ENCODE measurements at places on chromosomes 6 and 20.

GRCh38 chr20:59984541-59984940 lies 26.3 kb downstream of the CDH26 start:
- no peak for ATAC-seq

DNA sequence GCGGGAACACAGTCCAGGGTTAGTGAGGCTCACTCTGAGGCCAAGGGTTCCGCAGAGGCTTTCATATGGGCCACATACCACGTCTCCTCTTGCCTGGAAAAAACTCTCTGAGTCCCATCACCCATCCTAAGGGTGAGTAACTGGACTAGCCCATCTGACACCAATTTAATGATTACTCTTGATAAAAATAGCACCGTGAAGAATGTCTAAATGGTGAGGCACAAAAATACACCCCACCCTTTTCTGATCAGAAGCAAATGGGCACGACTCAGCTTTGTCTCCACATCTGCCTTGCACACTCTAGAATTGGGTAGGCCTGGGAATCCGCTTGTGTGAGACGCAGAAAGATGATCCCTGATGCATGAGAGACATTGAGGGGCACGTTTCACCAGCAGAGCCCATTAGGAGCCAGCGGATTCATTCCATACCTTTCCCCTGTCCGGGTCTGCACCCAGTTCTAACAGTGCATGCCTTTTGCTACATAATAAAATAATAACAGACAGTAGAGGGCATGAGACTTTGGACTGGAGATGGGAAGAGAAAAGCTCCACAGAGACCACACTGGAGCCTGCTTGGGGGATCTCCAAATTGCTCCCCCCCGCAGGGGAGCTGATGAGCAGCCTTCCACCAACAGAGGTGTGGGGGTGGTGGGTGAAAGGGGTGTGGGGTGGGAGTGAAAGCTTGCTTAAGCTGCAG lies 110.0 kb upstream of the KCNK16 start:
- ATAC-seq = no peak

GRCh38 chr6:108588586-108588985 lies 27.9 kb downstream of the FOXO3 start:
- no peak for ATAC-seq

- ATAC-seq = no peak
Observed at GRCh38 chr6:136662347-136663237, 112.4 kb upstream of the MAP7 start.

GRCh38 chr6:215335-216034 lies 76.8 kb upstream of the DUSP22 start:
- ATAC-seq = no peak

DNA sequence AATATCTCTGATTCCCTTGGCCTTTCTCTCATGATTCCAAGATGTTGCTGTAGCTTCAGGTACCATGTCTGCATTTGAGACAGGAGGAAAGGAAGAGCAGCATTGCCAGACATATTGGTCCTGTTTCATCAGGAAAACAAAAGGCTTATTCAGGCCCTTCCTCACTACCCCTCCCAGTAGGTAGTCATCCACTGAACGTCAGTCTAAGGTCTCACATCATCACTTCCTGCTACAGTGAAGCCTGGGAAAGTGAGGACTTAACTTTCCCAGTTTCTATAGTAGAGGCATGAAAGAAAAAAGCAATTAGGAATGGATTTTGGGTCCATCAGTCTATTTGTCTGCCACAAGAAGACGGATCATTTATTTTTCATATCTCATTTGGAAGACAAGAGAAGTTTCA lies 85.7 kb upstream of the SOX4 start:
- no peak for ATAC-seq

DNA sequence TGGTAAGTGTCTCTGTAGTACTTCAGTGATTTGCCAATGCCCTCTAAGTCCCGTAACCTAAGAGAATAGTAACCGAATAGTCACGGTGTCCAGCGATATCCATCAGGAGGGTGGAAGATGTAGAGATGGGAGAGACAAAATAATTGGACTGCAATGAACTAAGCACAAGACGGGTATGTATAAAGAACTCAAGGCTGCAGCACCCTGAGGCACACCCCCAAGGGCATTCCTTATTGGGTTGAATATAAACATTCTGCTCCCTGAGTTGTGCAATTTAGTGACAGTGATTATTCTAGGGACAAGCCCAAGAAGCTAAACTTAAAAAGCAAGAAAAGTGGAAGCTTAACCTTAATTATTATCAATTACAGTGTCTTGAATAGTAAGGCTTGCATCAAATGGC lies 14.6 kb downstream of the DST start:
- no peak for ATAC-seq

DNA sequence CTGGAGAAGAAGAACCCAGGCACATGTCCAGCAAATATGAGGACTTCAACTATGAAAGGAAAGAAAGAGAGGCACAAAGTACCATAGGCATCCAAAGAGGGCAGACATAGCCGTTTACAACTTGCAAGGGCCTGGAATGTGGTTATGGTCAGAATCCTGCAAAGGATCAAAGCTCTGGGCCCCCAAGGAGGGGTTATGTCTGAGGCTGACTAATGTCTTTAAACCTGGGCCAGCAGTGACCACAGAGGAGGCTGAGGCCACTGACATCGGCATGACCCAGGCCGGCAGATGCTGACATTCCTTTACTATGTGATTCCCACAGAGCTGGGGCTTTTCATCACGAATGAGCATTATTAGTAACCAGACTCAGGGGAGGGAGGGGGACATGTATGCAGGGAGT lies 861.1 kb downstream of the DHX35 start:
- no peak for ATAC-seq

GRCh38 chr20:59152559-59153354 lies 10.9 kb upstream of the ZNF831 start:
- no peak for ATAC-seq

DNA sequence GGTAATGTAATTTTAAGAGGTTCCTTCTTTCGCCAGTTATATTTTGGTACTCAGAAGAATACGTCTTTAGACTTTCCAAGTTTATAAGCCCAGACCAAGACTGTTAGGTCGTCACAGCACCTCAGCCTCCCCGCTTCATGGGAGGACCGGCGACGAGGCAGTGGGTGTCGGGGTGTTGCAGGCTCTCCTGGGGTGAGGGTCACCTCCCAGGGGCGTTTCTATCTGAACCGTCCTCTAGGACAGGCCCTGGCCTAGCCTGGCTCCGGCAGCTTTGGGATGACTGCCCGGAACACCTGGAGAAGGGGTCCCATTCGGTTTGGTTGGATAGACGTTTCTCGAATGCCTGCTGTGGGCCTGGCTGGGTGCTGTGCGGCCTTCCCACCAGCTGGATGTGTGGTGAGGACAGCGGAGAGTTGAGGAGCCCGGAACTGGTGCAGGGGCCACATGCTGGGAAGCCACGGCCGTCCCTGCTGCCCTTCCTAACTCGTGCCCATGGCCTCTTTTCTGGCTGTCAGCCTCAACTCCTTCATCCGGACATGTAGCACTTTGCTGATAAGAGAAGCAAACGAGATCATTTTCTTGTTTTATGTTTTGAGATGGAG lies 1.1 kb downstream of the OSBPL2 start:
- no peak for ATAC-seq

GRCh38 chr20:7161690-7162089 lies 394.2 kb downstream of the BMP2 start:
- no peak for ATAC-seq

DNA sequence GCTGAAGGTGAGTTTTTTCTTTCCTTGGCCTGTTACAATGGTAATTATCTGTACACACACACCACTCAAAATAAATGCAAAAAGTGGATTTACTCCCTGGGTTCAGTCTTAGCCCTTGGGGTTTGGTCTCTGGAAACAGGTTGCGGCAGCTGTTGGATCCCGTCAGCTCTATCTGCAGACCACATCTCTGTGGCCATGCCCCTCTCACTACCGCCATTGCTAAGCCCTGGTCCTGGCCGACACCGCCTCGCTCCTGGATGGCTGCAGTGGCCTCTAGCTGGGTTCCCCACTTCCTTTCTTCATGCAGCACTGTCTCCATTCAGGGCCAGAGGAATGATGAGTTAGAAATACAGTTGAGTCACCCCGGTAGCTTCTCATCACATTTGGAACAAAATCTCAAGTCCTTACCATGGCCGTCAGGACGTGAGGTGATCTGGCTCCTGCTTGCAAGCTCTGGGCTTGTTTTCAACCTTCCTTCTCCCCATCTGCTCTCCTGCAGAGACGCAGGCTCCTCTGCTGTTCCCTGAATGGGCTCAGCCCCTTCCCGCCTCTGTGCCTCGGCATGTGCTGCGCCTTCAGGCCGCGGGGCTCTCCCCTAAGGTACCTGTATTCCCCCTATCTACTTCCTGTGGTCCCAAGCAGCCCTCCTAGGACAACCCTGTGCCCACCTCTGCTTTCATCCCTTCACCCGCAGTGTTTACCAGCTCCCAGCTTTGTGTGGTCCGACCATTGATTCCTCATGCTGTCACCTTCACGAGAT lies 38.0 kb downstream of the EFCAB8 start:
- no peak for ATAC-seq

Measured in stimulated activated memory B cell treated with anti-CD40 and anti-IgM and Interleukin-4, amounts not matched to agents 10 μg/mL and 1 μg/mL and 100 μg/mL, for 72 hours (primary cell).